ENCODE measurements at places on chromosomes 3 and 15. TPM values are rescaled to one million over a fixed set of nuclear protein-coding genes. Genes with fewer than 3 reads are reported as not detected.
A peak's percentile ranks its signal among the peaks of the same experiment; 100 is the strongest.

DNA sequence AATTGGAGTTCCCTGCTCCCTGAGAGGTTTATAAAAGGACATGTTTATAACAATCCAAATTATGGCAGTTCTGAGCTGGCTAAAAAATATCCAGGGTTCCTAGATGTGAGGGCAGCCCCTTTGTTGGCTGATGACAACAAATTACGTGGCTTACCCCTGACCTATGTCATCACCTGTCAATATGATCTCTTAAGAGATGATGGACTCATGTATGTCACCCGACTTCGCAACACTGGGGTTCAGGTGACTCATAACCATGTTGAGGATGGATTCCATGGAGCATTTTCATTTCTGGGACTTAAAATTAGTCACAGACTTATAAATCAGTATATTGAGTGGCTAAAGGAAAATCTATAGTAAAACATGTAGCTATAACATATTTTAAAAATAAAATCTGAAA is 13.9 kb downstream of the AADAC start:
- no peak for ATAC-seq

DNA sequence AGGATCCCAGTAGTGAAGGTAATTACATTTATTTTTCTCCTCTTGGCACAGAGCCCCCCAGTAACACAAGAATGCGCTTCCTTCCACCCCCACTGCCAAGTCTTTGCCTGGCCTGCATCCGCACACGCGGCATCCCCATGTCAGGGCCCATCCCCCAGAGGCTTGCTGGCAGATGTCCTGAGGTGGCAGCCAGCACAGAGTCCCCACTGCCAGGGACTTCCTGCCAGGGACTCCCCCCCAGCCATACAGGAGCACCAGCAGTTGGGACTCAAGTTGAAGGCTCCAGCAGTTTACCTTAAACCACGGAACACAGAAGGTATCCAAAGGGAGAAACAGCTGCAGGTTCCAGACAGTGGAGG is 41.0 kb downstream of the MEGF11 start:
- no peak for ATAC-seq

GRCh38 chr3:15341030-15341726 is 8.8 kb upstream of the SH3BP5 start:
- ATAC-seq = no peak

- no peak for ATAC-seq
Measured at GRCh38 chr15:31362886-31363285, 36.3 kb downstream of the KLF13 start.

- ATAC-seq = no peak
Measured at GRCh38 chr15:62781081-62781497, 261.5 kb upstream of the TPM1 start.

DNA sequence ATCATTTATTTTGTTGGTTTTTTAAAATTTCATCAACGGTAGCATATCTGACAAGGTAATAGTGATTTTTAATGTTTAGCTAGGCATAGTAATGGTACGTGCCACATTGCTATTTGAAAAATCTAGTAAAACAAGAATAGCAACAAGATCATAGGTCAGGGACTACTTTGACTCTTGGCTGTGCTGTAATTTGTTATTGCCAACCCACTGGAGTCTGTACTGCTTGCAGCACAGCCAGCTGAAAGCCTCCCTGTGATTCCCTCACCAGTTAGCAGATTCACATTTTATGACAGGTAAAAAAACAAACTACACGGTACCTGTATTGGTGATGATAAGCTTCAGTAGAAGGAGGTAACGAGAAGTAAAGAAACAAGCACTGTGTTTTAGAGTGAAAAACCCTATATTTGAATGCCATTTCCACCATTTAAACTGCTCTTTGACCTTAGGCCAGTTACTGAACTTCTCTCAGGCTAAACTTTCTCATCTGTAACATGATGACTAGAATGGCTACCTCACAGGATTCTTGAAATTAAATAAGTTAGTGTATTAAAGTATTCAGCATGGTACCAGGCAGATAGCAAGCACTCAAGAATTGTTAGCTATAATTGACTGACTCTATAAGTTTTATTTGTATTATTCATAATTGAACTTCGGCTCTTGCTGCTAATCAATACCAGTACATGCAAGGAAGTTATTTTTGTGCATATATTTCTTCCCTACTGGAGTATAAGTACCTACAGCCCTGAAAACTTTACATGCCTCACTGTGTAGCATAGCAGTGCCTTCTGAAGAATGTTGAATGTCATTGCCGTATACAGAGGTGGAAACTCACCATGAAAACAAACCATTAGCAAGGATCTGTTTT is 16.1 kb downstream of the FILIP1L start:
- peak; percentile 64 for ATAC-seq

DNA sequence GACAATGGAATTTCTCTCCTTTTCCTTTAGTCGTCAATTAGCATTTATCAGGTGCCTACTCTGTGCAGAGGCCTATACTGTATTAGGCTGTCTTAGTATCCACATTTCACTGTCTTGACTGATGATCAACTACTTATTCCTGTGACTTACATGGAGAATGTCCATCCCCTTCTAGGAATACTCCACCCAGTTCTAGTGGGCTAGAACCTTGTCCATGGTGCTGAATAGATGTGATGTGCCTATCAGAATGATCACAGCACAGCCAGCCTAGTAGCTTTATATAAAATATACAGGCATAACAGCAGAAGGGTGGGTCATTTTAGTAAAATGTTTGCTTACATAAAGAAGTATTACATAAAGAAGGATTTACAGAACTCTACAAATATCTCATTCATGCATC is 621.4 kb downstream of the PDCD6IP start:
- no peak for ATAC-seq

DNA sequence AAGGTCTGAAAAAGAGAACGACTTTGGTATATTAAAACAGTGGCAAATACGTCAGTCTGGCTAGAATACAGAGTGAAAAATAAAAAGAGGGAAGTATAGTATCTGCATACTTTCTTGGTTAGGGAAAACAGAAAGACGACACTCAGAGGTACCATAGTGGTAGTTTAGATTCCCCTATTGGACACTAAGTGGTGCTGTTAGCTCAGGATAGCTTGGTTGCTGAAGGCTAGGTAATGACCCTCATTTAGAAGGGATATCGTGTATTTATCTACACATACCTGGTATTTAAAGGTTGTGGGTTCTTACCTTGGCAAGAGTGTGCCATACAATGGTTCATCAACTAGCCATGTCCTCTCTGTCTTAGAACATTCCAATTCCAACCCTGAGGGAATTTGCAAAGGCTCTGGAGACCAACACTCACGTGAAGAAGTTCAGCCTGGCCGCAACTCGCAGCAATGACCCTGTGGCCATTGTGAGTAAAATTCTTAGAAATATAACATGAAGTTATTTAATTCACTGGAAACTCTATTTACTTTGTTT is 31.0 kb downstream of the TMOD2 start:
- peak; percentile 45 for ATAC-seq

DNA sequence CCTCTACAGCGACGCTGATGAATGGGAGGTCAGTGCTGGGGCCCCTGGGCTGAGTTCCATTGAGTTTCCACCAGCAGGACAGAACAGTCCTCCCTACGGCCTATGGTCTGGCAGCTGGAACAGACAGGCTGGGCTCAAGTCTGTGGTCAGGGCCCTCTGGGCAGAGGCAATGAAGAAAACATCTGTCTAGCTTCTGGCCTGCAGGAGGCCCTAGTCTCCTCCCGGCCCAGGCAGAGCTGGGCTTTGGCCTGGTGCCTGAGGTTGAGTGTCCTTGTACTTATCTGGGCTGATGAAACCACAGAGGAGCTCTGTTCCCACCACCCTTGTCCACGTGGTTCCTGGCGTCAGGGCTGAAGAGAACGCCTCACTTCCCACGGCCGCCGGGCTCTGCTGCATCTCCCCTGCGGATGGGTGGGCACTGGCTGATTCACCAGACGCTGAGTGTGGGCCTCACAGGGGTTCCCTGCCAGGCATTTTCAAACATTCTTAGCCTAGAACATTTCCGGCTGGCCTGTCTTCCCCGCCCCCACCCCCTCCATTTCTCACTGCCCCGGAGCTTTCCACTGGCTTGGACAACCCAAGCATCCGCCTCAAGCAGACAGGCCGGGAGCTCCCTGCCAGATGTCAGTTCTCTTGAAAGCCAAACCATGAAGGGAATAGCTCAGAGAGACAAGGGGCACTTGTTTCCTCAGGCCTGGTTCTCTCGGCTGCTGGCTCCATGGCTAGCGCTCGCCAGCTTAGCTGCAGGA is 20.3 kb downstream of the PPCDC start:
- peak; percentile 34 for ATAC-seq

- no peak for ATAC-seq
Measured at GRCh38 chr15:26565542-26565941, 207.3 kb downstream of the GABRB3 start.

CCDC54 gene
- not detected for total RNA-seq
